ENCODE measurements at places on chromosomes 2 and 18.

DNA sequence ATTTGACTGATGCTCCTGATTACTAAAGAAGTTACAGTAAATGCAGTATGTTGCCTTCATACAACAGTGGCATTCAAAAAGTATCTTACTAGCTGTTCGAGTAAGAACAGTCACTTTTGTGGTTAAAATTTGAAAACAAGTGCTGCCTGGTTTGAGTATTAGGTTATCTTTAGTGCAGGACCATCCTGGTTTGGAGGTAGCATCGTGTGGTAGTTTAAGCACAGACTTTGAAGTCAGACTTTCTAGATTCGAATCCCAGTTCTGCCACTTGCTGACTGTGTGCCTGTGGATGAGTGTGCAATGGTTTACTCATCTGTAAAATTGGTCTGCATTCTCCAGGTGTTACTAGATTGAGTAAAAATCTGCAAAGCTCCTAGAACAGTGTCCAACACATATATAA lies 96.8 kb downstream of the SGPP2 start:
- DNase-seq: no peak

- DNase-seq: no peak
These were observed 198.2 kb downstream of the CD8B2 start for GRCh38 chr2:106685180-106685897.

GRCh38 chr2:234257859-234258561 lies 207.5 kb downstream of the SPP2 start:
- DNase-seq: no peak

- no peak for DNase-seq
These were observed 1989.9 kb upstream of the CELF4 start for GRCh38 chr18:39555496-39555895.

GRCh38 chr2:120761164-120761861 lies 25.6 kb downstream of the GLI2 start:
- no peak for DNase-seq

- DNase-seq: no peak
These were observed 69.2 kb downstream of the SLC40A1 start for GRCh38 chr2:189511210-189511959.

DNA sequence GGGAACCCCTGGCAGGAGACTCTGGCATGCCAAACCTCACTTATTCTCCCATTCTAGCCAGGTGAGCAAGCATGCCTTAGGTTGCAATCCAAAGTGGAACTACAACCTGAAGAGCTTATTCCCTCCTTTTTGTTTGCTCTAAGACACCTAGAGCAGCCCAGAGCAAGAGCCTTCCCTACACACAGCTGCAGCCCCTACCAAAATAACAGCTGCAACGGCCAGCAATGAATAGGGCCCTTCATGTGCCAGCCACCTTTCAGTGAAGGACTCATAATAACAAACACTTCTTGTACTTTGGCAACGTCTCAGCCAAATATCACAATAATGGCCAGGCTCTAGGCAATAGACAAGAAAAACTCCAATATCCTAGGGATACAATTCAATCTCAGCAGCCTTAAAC lies 178.7 kb downstream of the ALK start:
- no peak for DNase-seq

DNA sequence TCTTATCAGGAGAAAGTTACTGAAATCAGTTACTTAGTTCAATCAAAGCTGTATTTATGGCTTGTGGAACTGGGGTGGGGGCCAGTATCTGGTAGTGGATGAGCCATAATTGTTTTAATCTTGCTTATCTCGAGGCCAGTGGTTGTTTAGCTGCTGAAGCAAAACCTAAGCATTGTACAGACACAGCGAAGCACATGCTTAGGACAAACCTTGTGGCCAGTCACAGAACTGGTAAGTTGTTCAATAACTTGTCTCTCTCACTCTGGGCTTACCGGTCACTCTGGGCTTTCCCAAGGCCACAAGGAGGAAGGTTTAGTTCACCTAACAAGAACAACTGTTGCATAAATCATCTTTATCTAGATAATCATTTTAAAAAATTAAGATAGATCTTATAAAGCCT lies 296.6 kb upstream of the NETO1 start:
- no peak for DNase-seq

GRCh38 chr2:171086352-171087290 lies 74.1 kb downstream of the TLK1 start:
- peak; percentile 33 for DNase-seq

GRCh38 chr2:212921061-212921460 lies 230.4 kb downstream of the IKZF2 start:
- no peak for DNase-seq

DNA sequence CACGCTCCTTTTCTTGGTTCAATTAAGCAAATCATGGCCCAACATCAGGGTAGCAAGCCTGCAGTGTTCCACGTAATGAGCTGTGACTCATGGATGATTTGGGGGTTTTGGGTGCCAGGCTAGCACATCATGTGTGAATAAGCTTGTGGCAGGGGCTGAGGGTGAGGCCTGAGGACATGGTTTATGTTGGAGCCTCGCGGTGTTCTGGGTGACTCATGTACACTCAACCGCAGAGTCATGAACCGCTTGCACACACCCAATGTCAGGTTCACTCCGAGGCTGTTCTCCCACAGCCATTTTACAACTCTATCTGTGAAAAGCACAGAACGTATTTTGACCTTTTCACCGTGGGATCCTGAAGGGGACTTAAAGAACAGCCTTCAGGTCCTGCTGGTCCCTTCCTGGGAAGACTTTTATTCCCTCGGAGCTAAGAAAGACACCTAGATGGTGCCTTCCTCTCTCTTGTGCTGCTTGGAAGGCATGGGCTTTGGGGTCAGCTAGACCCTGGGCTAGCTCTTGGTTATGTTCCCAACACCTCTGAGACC lies 139.9 kb upstream of the ZEB2 start:
- no peak for DNase-seq

GRCh38 chr2:28413152-28413898 lies 20.7 kb downstream of the FOSL2 start:
- no peak for DNase-seq

DNA sequence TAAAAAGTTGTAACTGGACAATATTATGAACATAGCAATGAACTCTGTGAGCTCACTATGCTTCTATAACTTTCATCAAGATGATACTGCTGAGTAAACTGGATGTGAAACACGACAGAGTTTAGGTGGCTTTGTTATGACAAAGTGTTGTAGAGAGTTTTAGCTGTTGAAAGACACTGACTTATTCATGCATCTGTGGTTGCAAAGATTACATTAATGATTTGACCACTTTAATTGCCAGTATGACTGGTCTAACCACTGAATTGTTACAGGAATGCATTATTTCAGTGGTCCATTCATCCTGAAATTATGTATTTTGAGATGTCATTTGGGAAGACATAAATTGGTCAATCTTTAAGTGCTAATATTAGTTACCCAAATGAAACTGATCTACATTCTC lies 117.9 kb downstream of the SPHKAP start:
- DNase-seq: no peak

- no peak for DNase-seq
These were observed 84.3 kb downstream of the GBX2 start for GRCh38 chr2:236083934-236084333.

GRCh38 chr2:138607746-138608145 lies 106.2 kb downstream of the SPOPL start:
- no peak for DNase-seq

DNA sequence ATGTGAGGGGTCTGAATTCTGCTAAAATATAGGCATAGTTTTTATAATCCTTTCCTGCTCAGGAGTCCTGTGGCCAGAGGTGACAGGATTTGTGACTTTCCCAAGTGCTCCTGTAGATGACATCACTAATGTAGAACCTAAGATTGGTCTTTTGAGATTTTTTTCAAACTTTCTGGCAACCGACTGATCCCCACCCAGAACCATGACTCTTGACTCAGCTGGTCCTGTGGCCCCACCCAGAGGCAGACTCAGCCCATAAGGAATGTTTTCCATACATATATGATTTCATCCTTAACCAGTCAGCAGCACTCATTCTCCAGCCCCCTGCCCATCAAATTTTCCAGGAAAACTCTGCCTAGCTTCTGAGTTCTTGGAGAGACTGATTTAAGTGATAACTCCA lies 46.8 kb downstream of the COMMD1 start:
- DNase-seq: no peak

- no peak for DNase-seq
These were observed 447.0 kb upstream of the SMIM21 start for GRCh38 chr18:75874401-75875089.

GRCh38 chr2:102025016-102025501 lies 33.3 kb downstream of the IL1R2 start:
- no peak for DNase-seq

Measured in germinal center (tissue), 1 donor.